ENCODE measurements at places on chromosomes 7 and 10.

DNA sequence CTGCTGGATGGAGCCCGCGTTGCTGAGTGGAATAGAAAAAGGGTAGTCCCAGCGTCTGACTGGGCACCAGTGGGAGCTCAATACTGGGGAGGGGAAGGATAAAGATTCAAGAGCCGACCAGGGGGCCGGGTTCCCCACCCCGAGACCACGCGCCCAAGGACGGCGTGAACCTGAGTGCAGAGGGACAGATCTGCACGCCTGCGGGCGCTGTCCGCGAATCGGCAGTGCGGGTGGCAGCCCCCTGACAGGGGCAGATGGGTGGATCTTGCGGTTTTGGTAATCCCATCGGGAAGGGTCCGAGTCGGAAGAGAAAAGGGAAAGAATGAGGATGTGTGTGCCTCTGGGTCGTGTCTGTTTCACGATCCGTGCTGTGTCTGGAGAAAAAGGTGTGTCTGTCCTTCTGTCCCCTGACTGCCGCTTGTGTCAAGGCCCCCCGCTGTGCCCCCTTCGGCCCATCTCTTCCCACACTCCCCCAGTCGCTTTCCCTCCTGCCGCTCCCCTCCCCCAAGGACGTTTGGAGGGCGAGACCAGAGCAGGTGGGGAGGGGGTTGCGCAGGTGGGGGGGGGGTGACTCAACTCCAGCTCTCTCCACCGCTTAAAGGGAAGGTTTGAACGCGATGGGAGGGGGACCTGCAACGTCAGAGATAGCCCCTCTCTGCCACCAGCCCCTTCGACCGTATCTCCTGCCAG is 734 bp upstream of the VGF start:
- no peak for DNase-seq

- DNase-seq, result no peak
These were observed 377.0 kb downstream of the TCERG1L start for GRCh38 chr10:130934293-130935127.

GRCh38 chr7:5423976-5424748 is 528 bp upstream of the TNRC18 start:
- DNase-seq, result peak; percentile 100

GRCh38 chr10:122328676-122329075 is 45.8 kb upstream of the PLEKHA1 start:
- no peak for DNase-seq

GRCh38 chr10:44911081-44911540 is at the start of gene TMEM72:
Gene TMEM72 (plus strand): TSS chr10:44911337. CDS start chr10:44911513, 176 bp downstream.
- no peak for DNase-seq

GRCh38 chr7:37376386-37376785 is 72.3 kb downstream of the ELMO1 start:
- no peak for DNase-seq

- peak; percentile 14 for DNase-seq
These were observed 205.3 kb upstream of the HDAC9 start for GRCh38 chr7:18290223-18290622.

DNA sequence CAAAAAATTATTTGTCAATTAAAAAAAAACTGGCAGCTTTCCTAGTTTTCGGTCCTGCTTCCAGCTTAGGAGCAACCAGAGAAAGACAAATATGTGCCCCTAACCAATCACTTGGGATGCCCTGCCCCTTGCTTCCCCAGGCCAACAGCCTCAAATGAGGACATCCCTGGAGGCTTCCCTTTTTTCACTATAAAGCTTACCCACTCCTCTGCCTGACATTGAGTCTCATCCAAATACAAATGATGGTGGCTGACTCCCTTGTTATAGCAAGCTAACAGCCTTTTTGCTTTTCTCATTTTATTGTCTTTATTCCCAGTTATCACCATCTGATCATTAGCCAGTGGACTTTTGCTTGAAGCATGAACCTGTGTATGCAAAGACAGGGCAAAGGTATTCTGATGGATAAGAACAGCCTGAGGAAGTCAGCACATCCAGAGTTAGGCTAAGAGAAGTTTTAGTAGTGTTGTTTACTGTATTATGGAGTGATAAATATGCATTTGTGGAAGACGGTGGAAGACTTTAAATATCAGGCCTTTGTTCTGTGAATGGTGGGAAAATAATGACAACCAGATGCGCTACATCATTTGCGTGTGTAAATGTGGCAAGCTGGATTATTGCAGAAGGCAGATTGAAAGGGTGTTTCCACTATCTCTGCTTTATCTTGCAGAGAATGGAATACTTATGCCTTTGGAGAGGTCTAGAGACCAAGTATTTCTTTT is 1.7 kb upstream of the CCM2 start:
- no peak for DNase-seq

DNA sequence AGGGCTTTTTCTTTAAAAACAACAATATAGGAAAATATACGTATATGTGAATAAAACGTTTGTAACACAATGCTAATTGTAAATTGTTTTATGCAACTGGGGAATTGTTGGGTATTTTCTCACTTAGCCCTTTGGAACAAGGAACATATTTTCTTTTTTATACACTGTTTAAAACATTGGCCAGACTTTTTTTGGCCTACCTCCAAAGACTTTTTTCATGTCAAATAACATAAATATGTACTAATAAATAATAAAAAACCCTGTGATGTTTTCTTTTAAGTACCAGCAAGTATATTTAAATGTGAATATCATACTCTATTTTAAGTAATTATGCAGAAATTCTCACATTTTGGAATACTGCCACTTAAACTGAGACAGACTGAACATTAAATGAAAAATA is 15.7 kb downstream of the TMEM106B start:
- DNase-seq, result no peak

- DNase-seq, result peak; percentile 37
These were observed 30.1 kb downstream of the TNS3 start for GRCh38 chr7:47551668-47552440.

DNA sequence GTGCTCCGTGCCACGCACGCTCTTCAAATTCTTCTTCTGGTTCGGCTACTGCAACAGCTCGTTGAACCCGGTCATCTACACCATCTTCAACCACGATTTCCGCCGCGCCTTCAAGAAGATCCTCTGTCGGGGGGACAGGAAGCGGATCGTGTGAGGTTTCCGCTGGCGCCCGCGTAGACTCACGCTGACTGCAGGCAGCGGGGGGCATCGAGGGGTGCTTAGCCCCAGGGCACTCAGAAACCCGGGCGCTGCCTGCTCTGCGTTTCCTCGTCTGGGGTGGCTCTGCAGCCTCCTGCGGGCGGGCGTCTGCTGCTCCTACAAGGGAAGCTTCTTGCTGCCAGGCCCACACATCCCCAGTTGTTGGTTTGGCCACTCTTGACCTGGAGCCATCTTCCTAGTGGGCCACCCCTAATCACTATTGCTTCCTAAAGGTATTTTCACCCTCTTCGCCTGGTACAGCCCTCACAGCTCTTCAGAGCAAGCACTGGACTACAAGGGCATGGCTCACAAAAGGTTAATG is 2.5 kb downstream of the ADRA2A start:
- no peak for DNase-seq

DNA sequence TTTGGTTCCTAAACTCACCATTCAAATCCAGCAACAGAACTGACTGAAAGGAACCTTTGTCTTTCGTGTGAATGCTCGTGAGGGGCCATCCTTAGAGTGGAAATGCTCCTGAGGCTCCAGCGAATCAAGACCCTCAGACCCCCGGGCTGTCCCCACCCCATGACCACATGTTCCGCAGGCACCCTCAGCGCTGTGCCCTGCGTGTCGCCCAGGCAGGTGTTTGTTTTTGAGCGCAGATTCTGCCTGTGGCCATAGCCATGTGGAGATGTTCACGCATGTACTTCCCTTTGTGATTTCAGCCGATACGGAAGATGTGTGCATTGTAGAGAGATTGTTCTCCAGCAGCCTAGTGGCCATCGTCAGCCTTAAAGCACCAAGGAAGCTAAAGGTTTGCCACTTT is 24.2 kb downstream of the WIPI2 start:
- no peak for DNase-seq

DNA sequence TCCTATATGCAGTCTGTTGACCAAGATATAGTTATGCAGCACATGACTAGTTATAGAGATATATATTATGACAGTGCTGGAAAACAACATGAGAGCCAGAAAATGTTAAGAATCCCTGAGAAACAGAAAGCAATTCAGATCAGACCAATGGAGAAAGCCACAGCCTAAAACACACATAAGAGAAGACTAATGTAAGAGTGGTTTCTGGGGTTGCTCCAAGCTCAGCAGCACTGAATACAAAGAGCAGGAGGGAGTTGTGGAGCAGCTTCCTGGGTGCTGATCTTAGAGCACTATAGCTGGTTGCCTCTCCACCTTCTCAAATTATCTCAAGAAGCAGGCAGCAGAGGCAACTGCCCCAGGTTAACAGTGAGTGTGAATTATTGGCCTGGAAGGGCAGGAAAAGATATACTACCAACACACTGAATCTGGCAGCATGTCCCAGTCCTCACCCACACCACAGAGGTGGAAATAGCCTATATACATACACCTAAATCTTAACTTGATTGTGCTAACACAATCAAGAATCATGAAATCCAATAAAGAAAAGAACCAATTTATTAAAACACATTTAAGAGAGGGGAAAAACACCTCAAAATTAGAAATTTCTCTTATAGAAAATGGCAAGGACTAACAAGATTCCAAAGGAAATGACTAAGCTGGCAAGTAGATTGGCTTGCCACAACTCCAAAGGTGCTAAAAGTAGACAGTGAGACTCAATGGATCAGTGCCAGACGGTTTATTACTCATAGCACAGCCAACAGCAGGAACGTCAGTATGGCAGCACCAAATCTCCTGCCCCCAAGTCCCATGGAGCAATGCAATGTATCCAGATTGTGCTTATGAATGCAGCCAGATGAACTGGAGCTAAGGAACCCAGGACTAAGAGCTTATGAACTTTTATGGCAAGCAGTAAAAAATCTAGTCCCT is 5.1 kb downstream of the PTTG1IP2 start:
- peak; percentile 94 for DNase-seq

DNA sequence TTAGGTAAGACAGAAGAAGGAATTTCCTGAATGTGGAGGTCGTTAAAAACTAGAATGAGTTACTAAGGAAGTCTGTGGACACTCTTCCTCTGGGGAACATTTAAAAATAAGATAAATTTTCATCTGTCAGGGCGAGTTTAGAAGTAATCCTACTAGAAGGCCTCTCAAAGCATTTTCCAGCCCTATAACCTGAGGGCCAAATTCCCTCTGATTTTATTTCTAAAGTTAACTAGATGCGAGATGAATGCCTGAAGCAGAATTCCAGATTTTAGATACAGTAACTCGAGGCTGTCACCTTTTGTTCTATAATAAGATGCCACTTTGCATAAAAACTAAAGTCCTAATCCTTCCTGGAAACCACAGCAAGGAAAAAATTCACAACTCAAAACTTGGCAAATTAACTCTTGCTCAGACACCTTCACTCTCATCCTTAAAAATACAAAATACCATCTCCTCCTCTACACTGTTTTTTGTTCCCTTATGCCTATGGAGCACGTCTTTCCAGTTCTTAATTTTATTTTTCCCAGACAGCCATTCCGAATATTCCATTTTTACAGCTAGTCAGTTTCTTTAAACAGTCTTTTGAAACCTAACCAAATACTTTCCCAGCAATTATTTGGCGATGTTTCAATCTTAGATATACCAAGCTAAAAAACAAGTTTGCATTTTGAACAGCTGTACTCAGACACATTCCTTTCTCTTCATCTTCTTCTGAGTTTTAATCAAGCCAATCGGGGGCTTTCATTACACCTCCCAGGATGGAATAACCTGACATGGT is 420.7 kb upstream of the NFE2L3 start:
- DNase-seq, result peak; percentile 64

GRCh38 chr7:36747280-36748016 is 23.2 kb upstream of the AOAH start:
- peak; percentile 85 for DNase-seq

DNA sequence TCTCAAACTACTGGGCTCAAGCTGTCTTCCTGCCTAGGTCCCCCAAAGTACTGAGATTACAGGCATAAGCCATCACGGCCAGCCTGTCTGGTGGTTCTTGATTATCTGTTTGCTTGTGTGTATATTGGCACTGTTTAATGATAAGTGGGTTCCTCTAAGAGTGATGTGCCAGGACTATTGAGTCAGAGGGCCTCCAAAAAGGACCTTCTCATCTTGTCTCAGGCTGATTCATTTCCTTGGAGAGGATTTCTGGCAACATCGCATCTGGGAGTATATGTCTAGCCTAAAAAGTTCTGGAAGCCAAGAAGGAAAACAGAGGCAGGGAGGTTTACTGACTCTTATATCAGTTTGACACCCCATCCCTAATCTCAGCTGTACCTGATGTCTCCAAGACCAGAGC is 27.1 kb upstream of the AKAP9 start:
- peak; percentile 84 for DNase-seq

- no peak for DNase-seq
These were observed 143.1 kb downstream of the NPY start for GRCh38 chr7:24427048-24427447.

DNA sequence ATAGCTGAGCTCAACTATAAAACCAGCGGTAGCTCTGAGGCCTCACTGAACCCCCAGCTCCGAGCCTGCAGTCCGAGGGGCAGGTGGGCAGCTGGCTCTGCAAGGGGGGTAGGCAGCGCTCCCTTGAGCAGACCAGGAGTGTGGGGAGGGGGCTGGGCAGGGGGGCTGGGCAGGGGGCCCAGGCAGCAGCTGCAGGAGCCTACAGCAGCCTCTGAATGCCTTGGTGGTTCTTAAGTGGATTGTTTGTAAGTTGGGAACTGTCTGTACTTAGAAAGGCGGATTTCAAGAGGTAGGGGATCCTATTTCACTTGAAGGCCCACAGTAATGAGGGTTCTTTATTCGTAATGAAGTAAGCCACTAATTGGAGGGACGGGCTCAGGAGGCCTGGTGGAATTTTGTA is 72.3 kb downstream of the ICA1 start:
- no peak for DNase-seq

- DNase-seq, result no peak
These were observed 175.2 kb downstream of the GRM3 start for GRCh38 chr7:86818903-86819302.

GRCh38 chr7:88071994-88072714 is 138.1 kb downstream of the ADAM22 start:
- no peak for DNase-seq

DNA sequence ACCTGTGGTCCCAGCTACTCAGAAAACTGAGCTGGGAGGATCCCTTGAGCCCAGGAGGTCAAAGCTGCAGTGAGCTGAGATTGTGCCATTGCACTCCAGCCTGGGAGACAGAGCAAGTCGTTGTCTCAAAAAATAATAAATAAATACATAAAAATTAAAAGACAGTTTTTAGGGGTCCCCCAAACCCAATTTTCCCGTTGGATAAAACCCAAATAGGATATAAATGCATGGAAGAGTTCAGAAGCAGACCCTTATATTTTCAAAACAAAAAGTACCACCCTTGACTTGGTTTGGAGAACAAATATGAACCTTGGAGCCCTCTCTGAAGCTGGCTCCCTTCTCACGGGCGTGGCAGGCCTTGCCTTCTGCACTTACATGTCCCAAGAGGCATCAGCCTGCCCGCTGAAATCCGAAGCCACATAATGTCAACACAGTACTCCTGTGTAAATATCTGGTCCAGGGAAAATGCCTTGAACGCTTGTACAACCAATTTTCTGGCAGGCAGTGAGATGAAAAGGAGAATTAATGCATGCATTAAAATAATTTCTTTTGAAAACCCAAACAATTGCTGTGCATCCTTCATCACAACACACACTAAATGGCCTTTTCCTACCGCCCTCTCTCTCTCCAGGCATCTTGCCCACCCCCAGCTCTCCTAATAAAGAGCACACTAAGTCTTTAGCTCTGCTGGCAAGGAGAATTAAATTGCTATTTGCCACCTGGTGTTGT is 46.4 kb upstream of the PARD3 start:
- DNase-seq, result peak; percentile 13

All from cardiac fibroblast (primary cell).